DMS53 (cell line): ENCODE measurements at places on chromosomes 12 and 14.

- DNase-seq: peak; percentile 42
Observed at GRCh38 chr12:90851800-90852718, 102.9 kb downstream of the CCER1 start.

GRCh38 chr12:17301544-17301943 lies 695.6 kb upstream of the LMO3 start:
- DNase-seq: peak; percentile 18

- no peak for DNase-seq
Observed at GRCh38 chr14:37056473-37056872, 115.9 kb downstream of the SLC25A21 start.

DNA sequence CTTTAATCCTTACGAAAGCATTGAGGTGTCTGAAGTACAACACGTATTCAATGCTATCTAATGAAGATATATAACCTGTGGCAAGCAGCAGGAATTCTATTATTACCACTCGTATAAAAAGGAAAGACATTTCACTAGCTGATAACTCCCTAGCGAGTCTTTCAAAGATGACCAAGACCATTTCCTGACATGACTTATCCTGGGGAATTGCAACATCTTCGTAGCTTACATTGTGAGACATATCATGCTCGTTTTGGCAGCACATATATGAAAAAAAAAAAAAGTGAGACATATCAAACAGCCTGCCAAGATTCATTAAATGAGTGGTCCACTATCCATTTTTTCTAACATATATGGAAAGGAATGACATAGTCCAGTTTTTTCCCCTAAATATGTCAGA lies 337.0 kb downstream of the FSCB start:
- DNase-seq: no peak

- peak; percentile 61 for DNase-seq
Observed at GRCh38 chr14:74635847-74636246, 23.8 kb upstream of the LTBP2 start.

DNA sequence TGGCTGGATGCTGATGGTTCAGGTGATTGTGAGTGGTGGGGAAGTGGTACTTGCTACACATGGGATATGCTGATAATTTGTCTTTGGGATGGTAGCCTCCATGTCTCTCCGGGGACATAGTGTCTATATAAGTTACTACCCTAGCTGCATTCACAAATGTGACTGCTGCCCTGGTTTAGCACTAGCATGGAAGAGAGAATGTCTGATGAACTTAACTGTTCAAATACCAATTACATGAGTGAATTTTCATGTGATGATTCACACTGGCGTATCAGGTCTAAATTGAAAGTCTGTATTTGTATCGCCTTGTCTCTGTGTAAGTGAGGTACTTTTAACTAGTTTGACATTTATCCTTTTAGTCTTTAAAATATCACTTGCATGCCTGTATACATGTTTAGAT lies 34.4 kb downstream of the ATF7IP start:
- no peak for DNase-seq

DNA sequence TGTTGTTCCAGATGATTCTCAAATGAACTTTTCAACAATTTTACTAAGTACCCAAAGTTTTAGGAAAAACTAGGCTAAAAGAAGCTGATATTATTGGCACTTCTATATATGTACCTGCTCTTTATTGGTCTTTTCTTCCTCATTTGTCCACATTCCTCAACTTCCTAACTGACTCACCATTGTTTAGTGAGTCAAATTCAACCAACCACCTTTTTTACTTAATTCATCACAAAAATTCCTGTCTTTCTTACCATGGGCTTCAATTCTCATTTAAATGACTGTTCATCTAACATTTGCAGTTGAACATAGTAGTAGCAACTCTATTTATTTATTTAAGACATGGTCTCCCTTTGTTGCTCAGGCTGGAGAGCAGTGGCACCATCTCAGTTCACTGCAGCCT lies 47.6 kb upstream of the SLC2A13 start:
- DNase-seq: no peak
